Dermis blood vessel endothelial cell (primary cell): ENCODE measurements at places on chromosomes 16 and 17. TPM values are rescaled to one million over a fixed set of nuclear protein-coding genes. Genes with fewer than 3 reads are reported as not detected.
A peak's percentile ranks its signal among the peaks of the same experiment; 100 is the strongest.

TBC1D3E gene
- total RNA-seq, result not detected in 2 replicates

GRCh38 chr17:9020824-9021157, 519 bp upstream of the NTN1 start:
- DNase-seq, result no peak

GRCh38 chr17:60902399-60902798, 224.7 kb downstream of the BCAS3 start:
- DNase-seq, result no peak

PTX4 gene
- total RNA-seq, result 0.09 TPM in 1 of 2 replicates, not detected in the other

GRCh38 chr17:80789356-80789902, 202.2 kb upstream of the CHMP6 start:
- DNase-seq, result peak; percentile 94

GRCh38 chr17:64240741-64241347, 22.2 kb downstream of the TEX2 start:
- DNase-seq, result peak; percentile 28

DNA sequence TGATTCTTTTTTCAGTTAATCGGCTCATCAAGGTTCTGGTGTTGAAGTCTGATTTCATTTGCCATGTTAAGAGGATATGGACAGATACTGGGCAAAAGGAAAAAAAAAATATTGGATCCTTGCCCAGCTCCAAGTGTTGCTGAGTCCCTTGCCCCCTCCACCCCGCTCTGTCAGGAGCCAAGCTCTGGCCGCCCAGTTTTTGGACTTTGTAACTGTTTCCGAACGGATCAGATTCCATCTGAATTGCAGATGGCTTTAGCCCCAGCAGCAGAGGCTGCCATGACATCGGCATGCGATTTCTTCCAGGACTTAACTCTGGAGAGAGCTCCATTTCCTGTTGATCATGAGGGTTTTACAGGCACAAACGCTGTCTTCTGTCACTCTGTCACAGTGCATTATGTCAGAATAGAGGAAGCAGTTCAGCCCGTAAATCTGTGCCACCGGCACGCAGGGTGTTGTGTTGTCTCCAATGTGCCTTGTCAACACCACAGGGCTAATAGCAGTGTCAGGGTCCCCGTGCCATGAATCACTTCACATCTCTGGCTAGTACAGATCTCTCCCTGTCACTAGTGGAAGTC, 615.6 kb downstream of the MAF start:
- no peak for DNase-seq

DNA sequence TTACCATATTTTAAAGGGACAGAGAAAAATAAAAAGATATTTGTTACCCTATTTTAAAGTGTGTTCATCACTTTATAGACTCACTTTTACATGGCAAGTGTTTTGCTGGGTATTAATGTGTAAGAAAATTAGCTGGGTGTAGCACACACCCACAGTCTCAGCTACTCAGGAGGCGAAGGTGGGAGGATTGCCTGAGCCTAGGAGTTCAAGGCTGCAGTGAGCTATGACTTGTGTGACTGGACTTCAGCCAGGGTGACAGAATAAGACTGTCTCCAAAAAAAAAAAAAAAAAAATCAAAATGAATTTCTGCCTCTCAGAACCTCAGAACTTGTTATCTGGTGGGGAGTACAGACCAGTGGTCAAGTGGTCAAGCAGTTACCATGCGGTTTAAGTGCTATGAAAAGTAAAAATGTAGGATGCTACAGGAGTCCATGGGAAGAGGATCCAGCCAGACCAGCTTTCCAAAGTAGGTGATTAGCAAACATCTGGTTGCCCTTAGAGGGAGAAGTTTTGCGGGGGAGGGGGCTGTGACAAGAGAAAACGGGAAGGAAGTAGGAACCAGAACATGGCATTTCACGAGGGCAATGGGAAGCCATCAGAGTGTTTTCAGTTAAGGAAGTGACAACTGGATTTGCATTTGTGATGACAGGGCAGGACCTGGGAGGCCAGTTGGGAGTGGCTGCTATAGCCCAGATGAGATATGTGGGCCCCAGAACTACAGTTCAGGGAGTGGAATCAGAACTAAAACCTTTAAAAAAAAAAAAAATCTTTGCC, 13.9 kb downstream of the CNEP1R1 start:
- DNase-seq, result no peak

DNA sequence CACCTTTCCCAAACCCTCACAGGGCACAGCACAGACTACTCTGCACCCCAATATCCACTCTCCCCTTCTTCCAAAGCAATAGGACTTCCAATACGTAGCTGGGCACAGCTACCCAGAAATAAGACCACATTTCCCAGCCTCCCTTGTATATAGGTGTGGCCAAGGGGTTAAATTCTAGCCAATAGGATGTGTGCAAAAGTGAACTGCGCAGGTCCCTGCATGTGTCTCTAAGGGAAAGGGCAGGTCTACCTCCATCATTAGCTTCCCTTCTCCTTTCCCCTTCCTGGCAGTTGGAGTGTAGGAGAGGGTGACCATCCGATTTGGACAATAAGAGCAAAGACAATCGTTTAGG, 25.5 kb upstream of the SNN start:
- DNase-seq, result no peak

DNA sequence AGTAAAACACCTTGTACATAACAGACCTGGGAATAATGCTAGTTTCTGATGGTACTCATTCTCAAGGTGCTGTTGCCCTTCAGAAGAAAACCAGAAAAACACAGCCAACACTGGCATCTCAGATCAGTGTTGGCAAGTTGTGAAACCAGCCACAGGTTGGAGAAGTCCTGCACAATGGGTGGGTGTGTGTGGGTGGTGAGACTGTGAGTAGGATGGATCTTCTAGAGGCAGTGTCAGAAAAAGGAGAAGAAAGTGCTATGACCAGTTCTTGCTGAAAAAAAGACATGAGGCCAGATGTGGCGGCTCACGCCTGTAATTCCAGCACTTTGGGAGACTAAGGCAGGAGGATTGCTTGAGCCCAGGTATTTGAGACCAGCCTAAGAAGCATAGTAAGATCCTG, 35.2 kb upstream of the SMIM36 start:
- DNase-seq, result no peak

GRCh38 chr17:35423761-35424160, 8.5 kb downstream of the SLFN12 start:
- no peak for DNase-seq

ABCC3 gene
- 1.3 and 2.7 TPM in 2 replicates for total RNA-seq

DNA sequence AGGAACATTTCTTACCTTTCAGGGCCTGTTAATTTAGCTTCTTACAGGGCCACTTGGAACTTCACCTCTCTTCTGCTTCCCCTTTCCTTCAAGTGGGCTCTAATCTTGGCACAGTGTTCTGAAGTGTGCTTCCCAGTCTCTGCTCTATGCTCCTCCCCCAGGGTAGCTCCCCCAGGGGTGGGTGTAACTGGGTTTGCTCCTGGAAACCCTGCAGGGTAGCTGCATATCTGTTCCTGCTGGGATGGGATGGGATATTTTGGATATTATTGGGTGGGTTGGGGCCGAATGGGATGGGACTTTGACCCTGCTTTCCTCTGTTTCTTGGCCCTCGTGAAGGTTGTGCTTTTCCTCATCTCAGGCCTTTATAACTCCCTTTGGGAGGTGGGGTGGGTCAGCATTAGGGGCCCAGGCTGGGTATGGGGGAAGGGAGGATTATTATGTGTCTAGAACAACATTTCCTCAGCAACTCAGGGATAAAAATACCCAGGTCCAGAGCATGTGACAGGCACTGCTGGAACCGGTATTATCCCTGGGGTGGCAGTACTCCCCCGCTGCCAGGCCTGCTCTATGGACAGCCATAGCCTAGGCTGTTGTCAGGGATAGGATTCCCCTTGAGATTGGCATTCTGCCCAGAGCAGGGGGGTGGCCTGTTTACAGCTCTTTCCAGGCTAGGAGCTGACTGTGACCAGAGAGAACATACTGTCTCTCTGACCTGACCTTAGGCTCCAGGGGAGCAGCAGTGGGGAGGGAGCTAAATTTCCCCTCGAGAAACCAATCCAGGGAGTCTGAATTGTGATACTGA, 5.0 kb downstream of the NFE2L1 start:
- DNase-seq, result peak; percentile 71

- no peak for DNase-seq
These were observed 98.7 kb downstream of the HS3ST2 start for GRCh38 chr16:22912654-22913053.

TENT4B gene
- total RNA-seq, result 11.9 and 13.1 TPM in 2 replicates

ZDHHC7 gene
- total RNA-seq, result 61.6 and 63.6 TPM in 2 replicates

GRCh38 chr17:45132572-45133463, 503 bp upstream of the PLCD3 start:
- peak; percentile 91 for DNase-seq

- no peak for DNase-seq
These were observed 37.0 kb downstream of the FBXL20 start for GRCh38 chr17:39364236-39365025.

MRM1 gene
- 6.6 and 6.7 TPM in 2 replicates for total RNA-seq

- DNase-seq, result no peak
These were observed 3.9 kb downstream of the PLXDC1 start for GRCh38 chr17:39147221-39148185.

GRCh38 chr17:35542990-35543389, 5.5 kb upstream of the SLFN12L start:
- peak; percentile 87 for DNase-seq

- DNase-seq, result no peak
These were observed 37.0 kb upstream of the CDC42EP4 start for GRCh38 chr17:73348829-73349095.

- peak; percentile 23 for DNase-seq
These were observed 184.6 kb upstream of the C17orf78 start for GRCh38 chr17:37191219-37191618.

HOXB3 gene
- total RNA-seq, result 9.5 and 11.9 TPM in 2 replicates

CX3CL1 gene
- 3.3 and 31.7 TPM in 2 replicates for total RNA-seq

BICDL2 gene
- not detected in 2 replicates for total RNA-seq

DNA sequence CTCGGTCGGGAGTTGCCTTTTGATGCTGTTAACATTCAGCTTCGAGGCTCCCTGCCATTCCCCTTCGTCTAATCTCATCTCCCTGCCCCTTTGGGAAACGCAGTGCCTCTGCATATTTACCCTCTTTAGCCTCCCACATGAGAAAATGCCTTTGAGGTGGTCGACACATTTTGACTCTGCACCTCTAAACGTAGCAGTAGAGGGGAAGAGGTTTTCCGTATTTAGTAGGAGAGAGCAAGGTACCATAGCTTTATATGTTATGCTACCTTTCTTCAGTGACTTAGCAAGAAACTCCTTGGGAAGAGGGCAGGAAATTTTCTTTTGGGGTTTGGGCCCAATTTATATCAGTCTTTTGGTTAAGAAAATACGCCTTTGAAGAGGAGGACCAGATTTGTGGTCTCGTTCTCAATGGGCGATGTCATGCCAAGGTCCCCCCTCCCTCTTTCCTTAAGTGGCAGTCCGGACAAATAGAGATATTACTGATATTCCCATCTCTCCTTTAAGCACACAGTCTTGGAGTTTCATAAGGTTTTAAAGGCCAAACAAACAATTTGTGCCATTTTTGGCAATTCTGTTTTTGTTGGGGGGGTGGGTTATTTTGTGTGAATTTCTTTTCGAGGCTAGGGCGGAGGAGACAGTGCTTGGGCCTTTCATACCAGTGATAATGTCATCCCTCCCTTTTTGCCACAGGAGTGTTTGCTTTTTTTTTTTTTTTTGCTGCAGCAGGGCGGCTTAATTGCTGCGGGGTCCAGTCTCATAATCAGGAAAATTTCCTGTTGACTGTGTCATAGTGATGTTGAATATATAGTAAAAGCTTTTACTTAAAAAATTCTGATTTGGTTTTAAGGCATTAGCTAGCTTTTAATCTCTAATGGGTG, 1.5 kb downstream of the PAFAH1B1 start:
- DNase-seq, result peak; percentile 22

SMG1 gene
- total RNA-seq, result 85.4 and 87.0 TPM in 2 replicates

- DNase-seq, result no peak
These were observed 13.9 kb downstream of the KIAA0513 start for GRCh38 chr16:85041219-85042166.

VPS9D1 gene
- 5.8 and 7.3 TPM in 2 replicates for total RNA-seq

GRCh38 chr17:69593351-69593715, 178.8 kb downstream of the MAP2K6 start:
- no peak for DNase-seq

COQ9 gene
- total RNA-seq, result 55.1 and 58.7 TPM in 2 replicates

SCARF1 gene
- 172 and 200 TPM in 2 replicates for total RNA-seq

DNA sequence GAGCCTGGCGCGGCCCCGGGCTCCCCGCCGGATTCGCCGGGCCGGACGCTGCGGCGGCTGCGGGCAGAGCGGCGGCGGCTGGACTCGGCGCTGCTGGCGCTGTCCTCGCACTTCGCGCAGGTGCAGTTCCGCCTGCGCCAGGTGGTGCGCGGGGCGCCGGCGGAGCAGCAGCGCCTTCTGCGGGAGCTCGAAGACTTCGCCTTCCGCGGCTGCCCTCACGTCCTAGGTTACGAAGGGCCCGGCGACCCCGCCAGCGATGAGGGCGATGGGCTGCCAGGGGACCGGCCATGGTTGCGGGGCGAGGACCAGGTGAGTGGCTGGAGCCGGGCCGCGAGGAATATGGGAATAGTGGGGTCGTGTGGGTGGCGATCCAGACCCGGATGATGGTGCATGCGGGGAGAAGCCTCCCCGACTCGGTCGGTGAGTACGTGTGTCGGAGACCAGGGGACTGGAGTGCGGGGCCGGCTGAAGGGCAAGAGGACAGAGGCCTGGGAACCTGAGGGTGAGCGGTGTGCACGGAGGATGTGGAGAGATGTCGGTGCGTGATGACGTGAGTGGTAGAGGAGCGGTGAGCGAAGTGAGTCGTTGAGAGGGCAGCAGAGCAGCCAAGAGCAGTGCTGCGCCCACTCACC, 517 bp downstream of the RUNDC1 start:
- DNase-seq, result peak; percentile 71

GRCh38 chr16:62392698-62393097, 356.5 kb upstream of the CDH8 start:
- DNase-seq, result no peak

FOXO3B gene
- 3.0 and 4.1 TPM in 2 replicates for total RNA-seq

DNA sequence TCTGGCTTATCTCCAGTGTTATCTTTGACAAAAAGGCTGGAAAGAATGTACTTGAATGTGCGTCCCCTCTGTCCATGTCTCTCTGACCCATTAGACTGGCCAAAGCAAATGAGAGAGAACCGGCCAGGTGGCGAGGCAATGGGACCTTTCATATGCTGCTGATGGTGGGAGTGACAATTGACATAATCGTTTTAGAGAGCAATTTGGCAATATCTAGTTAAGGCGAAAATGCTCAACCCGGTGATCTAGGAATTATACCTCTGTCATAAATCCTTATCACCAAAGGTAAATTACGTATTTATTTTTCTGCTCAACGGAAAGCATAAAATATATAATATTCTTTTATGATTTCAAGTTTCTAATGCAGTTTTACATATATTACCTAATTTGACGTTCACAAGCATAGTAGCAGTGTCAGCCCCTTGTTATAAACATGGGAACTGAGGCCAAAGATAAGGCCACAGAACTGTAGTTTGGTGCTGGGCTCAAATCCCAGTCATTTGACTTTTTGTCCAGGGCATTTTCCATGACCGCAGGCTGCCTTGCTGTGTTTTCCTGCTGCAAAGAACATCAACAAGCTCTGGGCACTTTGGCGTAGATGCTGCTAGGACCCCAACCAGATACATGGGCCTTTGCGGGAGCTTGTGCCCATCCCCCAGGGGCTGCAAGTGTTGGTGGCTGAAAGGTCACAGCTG, 14.7 kb upstream of the SDK2 start:
- DNase-seq, result no peak

- no peak for DNase-seq
These were observed 129.6 kb downstream of the MRM1 start for GRCh38 chr17:36730857-36731490.
